ENCODE measurements at places on chromosomes 11 and 22.

DNA sequence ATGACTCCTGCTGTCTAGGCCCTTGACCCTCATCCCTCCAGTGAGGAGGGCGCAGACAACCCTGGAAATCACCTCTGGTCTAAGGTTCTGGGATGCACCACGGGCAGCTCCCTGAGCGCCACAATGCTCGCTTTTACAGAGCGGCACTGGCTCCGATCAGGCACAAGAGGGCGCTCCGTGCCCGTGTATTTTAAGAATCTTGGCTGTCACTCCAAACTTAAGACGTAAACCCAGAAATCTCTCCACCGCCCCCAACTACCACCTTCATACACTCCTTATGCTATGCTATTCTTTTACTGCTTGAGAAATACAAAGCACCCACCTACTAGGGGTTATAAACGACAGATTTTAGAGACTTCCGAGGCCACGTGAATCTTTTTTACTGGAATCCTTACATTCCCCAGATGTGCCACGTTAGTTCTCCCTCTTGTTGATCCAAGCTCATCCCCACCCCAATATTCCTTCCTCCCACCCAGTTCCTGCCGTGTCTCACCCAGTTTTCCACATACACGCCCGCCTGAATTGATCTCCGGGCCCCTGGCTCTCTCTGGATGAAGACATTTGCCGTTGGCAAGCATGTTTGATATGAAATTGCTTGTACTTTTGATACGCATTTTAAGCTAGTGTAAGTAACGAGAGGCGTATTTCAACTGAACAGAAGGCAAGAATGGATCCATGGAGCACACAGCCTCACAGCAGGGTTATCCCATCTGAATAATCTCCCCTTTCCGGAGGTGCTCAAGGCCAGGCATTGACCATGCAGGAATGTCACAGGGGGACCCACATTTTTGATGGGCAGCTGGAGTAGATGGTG is 453.5 kb downstream of the OPCML start:
- DNase-seq = no peak

DNA sequence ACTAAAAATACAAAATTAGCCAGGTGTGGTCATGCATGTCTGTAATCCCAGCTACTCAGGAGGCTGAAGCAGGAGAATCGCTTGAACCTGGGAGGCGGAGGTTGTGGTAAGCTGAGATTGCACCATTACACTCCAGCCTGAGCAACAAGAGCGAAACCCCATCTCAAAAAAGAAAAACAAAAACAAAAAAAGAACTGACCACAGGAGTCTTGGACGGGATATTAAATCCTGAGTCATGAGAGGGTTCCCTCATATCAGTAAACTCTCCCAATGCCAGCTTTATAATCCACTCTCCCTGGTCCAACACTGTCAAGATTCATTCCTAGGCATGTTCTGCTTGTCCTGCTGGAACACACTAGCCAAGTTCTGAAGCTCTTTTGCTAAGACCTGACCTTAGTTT is 61.5 kb upstream of the EP300 start:
- DNase-seq = no peak

DNA sequence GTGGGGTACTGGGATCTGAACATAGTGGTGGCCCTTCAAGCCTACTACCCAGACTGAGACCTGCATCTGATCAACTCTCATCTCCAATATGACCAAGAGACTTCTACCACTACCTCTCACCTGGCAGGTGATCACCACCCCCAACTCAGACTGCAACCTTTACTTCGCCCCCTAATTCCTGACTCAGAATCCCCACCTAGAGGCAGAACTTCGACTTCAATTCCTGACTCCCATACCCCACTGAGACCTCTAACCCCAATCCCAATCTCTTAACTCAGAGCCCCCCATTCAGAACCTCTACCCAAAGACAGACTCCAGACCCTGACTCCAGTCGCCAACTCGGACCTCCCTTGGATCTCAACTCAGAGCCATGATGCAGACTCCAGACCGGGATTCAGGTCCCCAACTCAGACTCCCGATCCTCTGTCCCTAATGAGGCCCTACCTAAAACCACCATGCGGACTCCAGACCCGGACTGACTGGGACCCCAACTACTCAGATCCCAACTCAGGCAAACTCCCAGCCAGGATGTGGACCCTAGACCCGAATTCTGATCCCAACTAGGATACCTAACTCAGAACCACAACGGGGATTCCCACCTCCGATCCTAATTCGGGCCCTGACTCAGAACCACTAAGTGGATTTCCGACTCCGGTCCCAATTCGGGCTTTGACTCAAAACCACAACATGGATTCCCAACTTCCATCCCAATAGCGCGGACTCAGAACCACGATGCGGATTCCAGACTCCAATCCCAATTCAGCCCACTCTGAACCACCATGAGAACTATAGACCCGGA is 1.2 kb downstream of the KCNQ1OT1 start:
- no peak for DNase-seq

DNA sequence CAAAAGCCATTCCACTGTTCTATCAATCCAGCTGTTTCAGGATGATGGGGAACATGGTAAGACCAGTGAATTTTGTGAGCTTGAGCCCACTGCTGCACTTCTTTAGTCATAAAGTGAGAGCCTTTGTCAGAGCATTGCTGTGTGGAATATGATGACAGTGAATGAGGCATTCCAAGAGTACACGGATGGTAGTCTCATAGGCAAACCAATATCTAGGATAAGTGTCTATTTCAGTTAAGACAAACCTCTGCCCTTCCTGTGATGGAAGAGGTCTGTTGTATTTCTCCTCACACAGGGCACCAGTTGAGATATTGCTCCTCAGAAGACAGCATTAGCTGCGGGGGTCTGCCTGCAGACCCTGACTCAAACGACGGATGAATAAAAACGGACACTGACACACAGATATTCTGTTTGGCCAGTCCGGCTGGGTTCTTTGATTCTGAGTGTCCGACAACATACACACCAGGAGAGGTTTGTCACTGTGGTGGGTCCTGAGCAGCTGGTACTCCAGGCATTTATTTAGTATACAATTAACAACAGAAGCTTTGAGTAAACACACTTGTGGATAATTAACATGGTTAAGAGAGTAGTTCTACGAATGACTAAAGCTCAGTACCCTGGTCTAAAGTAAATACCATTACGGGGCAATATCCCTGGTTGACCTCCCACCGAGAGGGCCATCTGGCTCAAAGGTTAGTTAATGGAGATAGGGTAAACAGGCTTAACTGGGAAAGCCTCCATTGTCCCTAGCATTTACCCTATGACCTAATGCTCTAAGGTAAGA is 121.7 kb downstream of the ZNF280B start:
- no peak for DNase-seq

- DNase-seq = no peak
Observed at GRCh38 chr22:24592851-24593558, at the start of gene LRRC75B. Gene LRRC75B (minus strand): TSS chr22:24593073. CDS start chr22:24593039, 34 bp downstream.

DNA sequence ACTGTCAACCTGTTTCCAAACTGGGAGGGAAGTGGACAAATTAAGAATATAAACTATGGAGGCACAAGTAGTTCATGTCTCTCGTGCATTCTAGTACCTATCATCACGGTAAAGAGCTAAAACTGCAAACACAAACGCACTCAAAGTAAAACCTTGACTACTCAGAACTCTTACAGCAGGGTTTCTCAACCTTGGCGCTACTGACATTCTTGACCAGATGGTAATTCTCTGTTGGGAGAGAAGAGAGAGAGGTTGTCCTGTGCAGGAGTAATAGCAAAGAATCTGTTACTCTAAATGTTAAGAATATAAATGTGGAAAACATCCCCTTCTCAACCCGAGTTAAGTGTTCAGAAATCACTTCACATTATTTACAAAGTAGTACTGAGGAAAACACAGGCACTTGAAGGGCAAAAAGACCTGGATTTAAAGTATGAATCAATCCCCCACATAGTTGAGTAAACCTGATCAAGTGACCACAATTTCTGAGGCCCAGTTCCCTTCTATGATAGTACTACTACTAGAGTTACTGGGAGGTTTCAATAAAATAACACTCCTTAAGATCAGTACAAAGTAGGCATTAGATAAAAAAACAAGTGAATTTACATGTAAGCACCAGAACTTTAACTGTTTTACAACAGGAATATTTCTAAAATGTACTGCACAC is 73.1 kb upstream of the ARHGAP32 start:
- DNase-seq = no peak

DNA sequence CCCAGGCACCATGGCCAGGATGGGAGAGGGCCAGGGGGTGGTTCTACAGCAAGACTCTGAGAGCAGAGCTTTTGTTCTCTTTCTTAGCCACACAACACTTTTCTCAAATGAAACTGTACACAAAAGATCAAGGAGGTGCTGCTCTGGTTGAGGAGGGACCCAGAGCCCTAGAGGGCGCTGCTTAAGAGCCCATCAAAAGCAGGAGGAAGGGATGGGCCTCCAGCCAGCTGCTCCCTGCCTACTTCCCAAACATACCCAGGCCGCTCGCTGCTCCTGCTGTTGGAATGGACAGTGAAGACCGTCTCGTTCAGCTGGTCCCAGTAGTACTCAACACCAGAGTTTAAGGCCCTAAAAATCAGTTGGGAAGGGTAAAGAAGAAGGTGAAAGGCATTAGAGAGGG is 18.4 kb upstream of the CHRM4 start:
- no peak for DNase-seq

DNA sequence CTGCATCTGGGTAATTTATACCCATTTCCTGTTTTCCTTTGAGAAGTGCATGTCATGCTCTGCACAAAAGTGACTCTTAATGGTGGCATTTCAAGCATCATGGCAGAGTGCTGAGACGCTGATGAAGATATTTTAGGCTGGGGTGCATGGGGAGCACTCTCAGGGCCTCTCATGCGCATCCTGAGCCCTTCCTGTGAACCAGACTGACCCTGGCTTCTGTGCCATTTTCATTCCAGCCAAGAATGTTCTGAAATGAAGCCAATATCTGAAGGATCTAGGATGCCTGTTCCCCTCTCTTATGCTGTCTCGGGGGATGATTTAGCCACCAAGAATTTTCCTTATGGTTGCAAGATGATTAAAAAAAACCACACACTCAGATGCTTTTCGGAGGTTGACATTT is 61.5 kb downstream of the MIAT start:
- DNase-seq = no peak

DNA sequence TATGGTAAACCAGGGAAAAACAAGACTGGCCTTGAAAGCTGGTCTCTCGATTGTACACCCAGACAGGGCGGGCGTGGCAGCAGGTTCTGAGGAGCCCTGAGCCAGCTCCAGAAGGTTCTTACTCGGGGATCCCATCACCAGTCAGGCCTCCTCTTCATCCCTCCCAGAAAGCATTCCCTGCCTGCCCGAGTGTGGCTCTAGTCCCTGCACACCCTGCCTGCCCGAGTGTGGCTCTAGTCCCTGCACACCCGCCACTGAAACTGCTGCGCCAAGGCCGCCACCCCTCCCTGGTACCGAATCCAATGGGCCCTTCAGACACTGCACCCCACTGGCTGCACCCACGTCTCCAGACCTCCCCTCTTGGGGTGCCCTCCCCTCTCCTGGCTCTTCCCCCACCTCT is 30.1 kb downstream of the KIAA0930 start:
- no peak for DNase-seq

GRCh38 chr11:78132475-78132874 is 7.0 kb downstream of the ALG8 start:
- DNase-seq = no peak

DNA sequence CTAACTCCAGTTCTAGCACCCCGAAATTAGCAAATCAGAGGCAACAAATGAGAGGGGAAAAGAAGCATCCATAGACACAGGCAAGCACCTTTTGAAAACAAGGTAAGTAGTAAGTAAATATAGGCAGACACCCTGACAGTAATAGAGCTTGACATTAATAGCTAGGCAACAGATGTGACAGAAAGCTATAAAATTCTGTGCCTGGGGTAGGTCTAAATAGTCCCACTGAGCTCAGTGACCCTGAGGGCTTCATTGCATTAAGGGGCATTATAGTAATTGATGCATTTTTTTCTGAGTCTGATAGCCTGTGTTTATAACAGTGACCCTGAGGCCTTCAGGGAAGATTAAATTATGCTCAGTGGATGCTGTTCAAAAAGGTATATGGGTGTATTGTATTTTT is 197.1 kb downstream of the HIPK3 start:
- DNase-seq = no peak

DNA sequence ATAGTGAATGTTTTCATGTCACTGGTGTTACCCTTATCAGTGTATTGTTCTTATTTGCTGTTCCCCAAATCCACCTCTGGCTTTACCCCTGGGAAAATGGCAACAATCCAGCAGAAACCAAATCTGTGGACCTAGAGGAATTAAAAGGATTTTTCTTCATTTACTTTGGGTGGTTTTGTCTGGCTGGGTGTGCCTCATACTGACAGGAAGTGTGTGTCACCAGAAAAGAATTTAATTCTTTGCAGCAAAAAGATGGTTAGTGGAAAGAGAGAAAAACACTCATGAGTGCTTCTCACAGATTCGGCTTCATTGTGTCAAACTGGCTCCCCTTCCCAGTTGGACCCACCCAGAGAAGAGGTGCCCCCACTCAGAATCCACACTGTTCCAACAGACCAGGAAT is 38.9 kb downstream of the FZD4 start:
- DNase-seq = no peak

DNA sequence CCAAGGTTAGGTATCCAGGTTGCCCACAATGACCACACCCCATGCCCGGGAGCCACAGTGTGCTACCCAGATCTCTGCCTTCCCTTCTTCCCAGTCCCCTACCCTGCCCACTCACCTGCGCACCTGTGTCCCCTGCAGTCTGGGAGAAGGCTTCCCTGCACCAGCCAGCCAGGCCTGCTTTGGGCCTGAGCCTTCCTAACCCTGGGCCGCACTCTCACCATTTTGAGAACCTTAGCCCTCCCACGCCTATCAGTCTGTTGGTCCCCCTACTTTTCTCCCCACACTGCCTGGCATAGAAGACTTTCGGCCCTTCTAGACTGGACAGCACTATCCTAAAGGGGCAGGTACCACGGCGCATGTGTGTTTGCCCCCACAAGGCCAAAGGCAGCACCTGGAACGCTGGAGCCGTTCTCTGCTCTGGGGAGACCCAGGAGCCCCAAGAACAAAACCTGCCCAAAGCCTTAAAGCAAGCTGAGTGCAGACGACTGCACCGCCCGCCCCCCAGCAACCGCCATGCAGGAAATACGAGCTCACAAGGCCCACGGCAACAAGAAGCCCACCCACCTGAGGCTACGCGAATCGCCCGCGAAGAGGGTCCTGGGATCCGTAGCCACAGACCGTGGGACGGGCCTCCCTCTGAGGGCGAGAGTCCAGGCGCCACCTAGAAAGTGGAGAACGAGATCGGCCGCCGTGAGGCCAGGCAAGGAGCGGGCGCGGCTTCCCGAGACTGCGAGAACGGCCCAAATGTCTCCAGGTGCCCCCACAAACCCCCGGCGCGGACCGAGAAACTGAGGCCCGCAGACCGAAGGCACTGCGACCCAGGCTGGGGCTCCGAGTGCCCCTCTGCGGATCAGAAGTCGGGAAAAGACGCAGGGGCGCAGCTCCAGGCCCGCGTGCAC is 546 bp downstream of the GNB1L start:
- no peak for DNase-seq

- no peak for DNase-seq
Observed at GRCh38 chr11:19647816-19648215, 64.8 kb upstream of the NAV2 start.

All from NCI-H510A (cell line).